Breast epithelium (tissue), 4 donors: ENCODE measurements at places on chromosomes 12 and 14. TPM values are rescaled to one million over a fixed set of nuclear protein-coding genes. Genes with fewer than 3 reads are reported as not detected.

The TSHR gene
- total RNA-seq, result 0.48 TPM

- no peak for DNase-seq
Observed at GRCh38 chr12:75389061-75389460, 1.8 kb upstream of the GLIPR1L2 start.

GRCh38 chr12:62931477-62931876, 3.5 kb downstream of the PPM1H start:
- no peak for DNase-seq

- DNase-seq, result no peak
Observed at GRCh38 chr14:105240811-105241576, 7.3 kb upstream of the BTBD6 start.

DNA sequence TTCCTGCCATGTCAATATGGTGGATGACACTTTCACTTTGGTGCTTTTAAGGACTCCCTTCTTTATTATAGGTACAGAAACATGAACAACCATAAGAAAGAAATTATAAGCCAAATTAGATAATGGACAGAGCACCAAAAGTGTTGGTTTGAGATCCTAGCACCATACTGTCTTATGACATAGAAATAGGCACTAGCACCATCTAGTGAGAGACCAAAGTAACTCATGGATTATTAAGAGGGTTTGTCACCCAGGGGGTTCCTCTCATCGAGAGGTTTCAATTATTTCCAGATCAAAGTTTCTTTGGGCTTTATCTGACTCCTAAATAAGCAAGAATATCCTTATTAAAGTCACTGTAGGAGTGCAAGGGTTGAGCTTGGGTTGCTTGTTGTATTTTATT, 153.0 kb upstream of the DIO2 start:
- no peak for DNase-seq

DNA sequence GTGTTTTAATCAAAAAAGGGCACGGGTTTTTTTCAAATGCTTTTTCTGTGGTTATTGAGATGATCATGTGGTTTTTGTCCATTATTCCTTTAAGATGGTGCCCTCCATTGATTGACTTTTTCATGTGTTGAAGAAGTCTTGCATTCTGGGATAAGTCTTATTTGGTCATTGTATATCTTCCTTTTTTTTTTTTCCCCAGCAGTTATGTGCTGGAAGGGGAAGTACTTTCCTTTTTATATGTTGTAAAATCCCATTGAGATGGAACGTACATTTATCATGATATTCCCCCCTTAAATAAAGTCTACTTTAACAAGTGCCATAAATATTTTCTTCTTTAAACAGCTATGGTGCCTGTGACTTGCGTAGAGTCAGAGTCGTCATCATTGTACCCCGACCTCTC, 24.8 kb upstream of the MUCL1 start:
- DNase-seq, result no peak

DNA sequence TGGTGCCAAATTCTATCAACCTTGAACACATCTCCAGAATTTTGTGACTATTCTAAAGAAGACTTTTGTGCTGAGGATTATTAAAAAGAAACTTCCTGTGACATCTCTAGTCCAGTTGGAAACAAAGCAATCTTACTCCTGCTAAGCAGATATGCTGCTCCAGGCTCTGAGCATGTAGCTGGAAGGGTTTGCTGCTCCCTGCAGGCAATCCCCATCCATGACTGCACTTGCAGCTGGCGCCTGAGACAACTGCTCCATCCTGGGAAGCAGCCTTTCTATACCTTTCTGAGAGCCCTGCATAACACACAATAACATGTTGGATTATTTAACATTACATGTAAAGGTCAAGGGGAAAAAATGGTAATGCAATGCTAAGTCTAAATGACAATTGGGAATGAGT, 105.1 kb downstream of the NDUFA12 start:
- DNase-seq, result no peak

- DNase-seq, result no peak
Observed at GRCh38 chr12:52402873-52403540, 3.1 kb downstream of the KRT82 start.
